ENCODE measurements at places on chromosomes 16 and 17.

- DNase-seq, result no peak
These were observed 114.3 kb upstream of the C16orf82 start for GRCh38 chr16:26952411-26952810.

DNA sequence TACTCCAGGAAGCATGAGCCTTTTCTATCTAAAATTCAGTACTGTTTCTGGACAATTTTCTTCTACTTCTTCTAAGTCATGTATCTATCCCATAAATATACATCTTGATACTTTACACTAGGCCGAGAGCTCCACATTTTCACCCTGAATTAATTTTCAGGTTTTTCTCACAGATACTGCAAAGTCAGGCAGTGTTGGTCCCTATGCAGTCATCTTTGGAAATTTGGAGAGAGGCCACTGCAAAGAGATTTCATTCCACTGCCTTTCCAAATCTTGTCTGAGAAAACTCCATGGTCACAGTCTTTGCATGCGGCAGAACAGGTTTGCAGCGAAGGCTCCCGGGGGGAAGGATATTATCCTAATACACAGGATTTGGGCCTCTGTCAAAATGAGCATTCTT lies 28.2 kb downstream of the DUSP14 start:
- DNase-seq, result no peak

DNA sequence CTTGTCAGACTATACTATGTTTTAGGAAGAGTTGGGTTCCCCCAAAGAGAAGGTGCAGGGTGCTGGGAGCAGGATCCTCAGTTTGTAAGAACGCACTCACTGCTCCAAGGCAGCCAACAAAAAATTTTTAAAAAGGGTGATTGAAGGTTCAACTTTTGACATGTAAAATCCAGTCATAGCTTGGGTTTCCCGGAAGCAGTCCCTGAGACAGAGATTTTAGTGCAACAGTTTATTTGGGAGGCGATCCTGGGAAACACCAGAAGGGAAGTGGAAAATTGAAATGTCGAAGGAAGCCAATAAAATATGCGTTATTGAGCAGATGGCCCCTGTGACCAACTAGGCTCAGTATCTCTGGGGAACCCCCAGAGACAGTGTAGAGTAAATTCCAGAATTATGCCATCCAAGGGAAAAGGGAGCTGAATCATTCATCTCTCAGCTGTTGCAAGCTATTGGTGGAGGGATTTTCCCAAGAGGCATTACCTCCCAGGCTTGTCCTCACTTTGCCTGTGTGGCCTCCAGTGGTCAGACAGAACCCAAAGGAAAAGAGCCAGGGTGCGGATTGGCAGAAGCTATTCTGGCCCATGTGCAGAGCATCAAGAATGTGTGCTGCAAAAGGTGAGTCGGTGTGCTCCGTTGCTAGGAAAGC lies 72.9 kb downstream of the HS3ST3B1 start:
- no peak for DNase-seq

DNA sequence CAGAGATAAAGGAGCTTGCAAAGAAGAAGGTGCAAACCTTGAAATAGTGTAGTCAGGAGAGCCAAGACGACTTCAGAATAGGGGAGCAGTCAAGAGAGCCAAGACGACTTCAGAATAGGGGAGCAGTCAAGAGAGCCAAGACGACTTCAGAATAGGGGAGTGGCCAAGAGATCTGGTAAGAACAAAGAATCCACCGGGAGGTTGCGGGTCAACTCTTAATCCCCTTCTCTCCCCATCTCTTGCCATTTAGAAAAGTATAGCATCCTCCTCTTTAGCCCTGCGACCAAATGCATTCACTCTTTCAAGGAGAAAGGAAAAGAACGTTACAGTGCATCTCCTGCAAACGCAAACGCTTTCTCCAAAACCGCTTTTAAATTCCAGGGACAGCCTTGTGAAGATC lies 713 bp downstream of the KNOP1 start:
- DNase-seq, result no peak

DNA sequence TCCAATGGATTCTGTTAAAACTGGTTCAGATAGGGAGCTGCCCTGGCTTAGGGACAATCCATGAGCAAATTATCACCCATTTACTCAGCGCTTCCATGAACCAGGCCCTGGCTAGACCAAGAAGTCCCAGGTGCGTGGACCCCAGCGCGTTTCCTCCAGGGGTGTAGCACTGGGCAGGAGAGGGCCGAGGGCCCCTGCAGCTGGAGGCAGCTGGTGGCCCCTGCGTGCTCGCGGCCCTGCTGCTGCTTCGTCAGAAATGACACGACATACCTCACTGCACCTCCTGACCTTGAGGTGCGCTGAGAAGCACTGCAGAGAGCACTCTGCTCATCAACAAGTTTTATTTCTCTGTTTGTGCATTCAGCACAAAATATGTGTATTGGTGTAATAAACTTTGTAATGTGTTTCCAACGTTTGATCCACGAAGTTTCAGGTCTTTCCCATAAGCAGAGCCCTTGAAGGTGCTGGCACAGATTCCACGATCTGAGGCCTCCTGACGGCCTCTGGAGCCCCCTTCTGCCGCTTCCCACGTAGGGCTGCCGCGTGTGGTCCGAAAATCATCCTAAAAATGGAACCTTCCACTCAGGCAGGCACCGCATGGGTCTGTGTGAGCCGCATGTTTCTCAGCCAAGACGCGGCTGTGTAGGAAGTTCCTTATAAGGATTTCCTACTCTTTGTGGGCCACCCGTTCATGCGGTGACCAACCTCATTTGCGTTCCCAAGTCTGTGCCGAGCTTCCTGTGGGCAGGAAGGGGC lies 50.8 kb upstream of the ZCCHC14 start:
- DNase-seq, result no peak

- DNase-seq, result no peak
These were observed 203.0 kb upstream of the DYNLRB2 start for GRCh38 chr16:80337786-80338185.

DNA sequence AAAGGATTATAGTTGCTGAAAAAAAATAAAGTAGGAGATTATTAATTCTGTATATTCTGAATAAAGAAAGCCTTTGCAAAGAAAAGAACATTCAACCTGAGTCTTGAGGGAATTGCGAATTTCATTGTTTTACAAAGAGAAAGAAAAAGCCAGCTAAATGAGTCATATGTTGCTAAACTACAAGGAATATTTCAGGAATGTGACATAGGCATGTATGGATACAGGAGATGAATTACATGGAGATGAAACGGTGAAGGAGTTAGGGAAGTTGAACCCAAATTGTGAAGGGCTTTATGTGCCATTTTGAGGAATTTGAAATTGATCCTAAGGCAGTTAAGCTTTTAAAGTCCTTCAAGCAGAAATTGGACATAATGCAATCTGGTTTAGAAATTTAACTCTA lies 177.3 kb upstream of the RBL2 start:
- no peak for DNase-seq

DNA sequence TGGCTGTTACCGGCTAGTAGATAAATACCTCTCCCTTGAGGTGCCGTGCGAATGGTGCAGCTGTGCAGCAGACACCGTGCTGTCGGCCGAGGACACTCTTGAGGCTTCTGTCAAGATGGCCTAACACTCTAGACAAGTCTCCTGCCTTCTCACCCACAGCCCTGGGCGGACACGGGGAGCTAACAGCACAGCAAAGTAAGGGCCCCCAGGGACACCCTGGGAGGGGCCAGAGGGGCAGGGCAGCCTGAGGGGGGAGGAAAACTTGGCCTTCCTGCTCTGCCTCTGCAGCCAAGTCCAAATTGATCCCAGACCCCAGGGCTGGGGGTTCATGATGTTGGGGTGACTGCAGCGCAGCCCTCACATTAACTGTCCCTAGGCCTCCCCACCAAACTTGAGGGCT lies 210.2 kb downstream of the RPTOR start:
- DNase-seq, result no peak

DNA sequence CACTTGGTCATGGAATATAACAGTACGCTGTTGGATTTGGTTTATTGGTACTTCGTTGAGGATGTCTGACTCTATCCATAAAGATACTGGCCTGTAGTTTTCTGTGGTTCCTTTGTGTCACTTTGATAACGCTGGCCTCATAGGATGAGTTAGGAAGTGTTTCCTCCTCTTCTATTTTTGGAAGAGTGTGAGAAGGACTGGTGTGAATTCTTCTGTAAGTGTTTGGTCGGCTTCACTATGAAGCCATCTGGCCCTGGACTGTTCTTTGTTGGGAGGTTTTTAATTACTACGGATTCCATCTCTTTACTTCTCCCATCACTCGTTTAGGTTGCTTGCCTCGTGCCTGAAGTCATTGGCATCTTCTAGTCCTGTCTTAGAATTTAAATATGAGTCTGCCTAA lies 117.3 kb downstream of the OR1D5 start:
- DNase-seq, result no peak

DNA sequence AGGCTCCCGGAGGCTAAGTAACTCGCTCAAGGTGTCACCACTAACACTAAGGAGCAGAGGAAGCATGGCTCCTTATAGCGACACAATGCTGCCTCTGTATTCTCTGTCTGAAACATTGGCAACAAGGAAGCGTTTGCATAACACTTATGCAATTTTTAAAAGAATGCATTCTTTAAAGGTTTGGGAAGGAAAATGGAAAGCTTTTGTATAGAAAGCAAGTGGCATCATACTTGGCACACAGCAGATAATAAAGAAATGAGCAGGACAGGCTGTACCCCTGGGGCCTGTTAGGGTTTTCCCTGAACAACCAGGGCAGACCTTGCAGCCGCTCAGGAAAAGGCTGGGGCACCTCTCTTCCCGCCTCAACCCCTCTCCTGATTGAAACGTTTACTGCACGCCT lies 36.9 kb downstream of the PPL start:
- no peak for DNase-seq

DNA sequence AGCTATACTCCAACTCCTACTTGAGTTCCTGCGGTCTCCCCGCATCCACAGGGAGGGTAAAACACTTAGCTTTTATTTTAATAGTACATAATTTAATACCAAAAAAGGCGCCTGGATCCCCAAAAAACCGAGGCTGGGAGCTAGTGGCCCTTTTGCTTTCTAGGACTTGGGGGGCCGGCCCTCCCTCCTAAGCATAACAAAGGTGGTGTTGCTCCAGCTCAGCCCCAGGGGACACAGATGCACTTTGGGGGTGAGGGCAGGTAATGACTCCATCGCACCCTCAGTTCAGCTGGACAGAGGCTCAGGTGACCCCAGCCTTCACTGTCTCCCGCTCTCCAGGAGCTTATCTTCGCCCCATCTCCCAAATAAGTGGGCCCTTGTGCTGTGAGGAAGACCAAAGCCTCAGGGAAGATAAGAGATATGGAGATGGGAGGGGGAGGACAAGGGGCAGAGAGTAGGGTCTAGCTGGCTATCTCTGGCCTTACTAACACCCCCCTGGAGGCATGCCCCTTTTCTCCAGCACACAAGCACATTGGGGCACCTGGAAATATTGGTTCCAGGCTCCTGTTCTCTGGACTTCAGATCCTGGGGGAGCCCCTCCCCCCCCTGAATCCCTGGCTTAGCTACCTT lies 2.8 kb upstream of the NHERF1 start:
- DNase-seq, result no peak

DNA sequence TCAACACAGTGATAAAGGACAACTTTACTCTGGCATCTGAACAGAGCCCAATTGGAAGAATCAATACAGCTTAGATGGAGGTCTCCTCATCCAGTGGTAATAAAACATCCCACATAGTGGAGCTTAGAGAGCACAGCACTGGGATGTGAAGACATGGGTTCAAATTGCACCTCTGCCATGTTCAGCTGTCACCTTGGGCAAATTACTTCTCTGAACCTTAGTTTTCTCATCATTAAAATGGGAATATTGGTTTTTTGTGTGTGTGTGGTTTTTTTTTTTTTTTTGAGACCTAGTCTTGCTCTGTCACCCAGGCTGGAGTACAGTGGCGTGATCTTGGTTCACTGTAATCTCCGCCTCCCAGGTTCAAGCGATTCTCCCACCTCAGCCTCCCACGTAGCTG lies 13.6 kb upstream of the KRT10 start:
- no peak for DNase-seq

DNA sequence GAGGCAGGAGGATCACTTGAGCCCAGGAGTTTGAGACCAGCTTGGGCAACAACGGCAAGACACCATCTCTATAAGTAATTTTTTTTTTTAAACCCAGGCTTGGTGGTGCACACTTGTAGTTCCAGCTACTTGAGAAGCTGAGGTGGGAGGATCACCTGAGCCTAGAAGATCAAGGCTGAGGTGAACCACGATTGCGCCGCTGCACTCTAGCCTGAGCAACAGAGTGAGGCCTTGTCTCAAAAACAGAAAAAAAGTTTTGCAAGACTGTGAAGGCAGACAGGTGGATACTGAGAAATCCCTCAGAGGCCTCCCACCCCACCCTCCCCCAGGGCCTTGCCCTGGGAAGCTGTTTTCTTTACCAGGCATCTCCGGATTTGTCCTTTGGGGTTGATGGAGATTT lies 125.4 kb downstream of the MGAT5B start:
- no peak for DNase-seq

GRCh38 chr16:3042376-3042775 lies 4.0 kb upstream of the MMP25 start:
- DNase-seq, result no peak

- DNase-seq, result peak; percentile 52
These were observed 37.6 kb downstream of the ARHGAP27 start for GRCh38 chr17:45394913-45395568.

All from CD4-positive, alpha-beta T cell treated with Interleukin-21 for 1 hour (primary cell).